ENCODE measurements at places on chromosomes 6 and 20. TPM values are rescaled to one million over a fixed set of nuclear protein-coding genes. Genes with fewer than 3 reads are reported as not detected.

The OLIG3 gene
- total RNA-seq: not detected

The ADGB gene
- total RNA-seq: not detected

The UBE2C gene
- 141 TPM for total RNA-seq

The OVOL2 gene
- not detected for total RNA-seq

The FOXS1 gene
- total RNA-seq: not detected

The KHDC3L gene
- total RNA-seq: not detected

The CALHM6 gene
- total RNA-seq: 15.8 TPM

The HLA-DMA gene
- 23.9 TPM for total RNA-seq
